Stimulated activated CD8-positive, alpha-beta memory T cell treated with anti-CD3 and anti-CD28 coated beads, Interleukin-7, amount 100 ng/mL, for 48 hours (primary cell): ENCODE measurements at places on chromosomes 16 and 17.

DNA sequence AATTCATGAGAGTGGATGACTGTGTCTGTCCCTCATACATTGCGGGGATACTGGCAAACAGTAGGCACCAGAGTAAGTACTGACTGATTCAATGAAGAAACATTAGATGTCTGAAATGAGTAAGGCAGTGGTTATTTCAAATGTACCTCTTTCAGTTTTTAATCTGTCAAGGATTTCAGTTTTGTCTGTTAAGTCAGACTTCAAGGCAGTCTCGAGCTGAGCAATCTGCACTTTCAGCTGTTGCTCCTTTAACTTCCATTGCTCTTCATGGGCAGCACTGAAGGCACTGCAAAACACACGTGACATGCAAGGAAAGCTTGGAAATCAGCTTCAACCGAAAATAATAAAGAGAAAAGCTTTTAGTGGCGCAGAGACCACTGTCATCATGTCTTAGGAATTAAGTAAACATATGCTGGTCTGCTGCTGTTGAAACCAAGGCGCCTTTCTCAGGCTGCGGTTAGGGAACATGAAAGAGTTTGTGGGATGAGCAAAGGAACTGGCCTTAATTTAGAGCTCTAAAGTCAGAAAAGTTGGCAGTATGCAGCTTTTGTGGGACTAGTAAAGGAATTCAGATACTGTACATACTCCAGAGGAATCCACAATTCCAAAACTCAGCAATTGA, 38.8 kb downstream of the RPGRIP1L start:
- no peak for DNase-seq

- no peak for DNase-seq
Measured at GRCh38 chr16:11913425-11914079, 2.2 kb downstream of the GSPT1 start.

GRCh38 chr17:30378241-30378824, 394 bp upstream of the CPD start:
- DNase-seq = no peak

- DNase-seq = no peak
Measured at GRCh38 chr16:15573274-15573895, 69.6 kb downstream of the MARF1 start.

DNA sequence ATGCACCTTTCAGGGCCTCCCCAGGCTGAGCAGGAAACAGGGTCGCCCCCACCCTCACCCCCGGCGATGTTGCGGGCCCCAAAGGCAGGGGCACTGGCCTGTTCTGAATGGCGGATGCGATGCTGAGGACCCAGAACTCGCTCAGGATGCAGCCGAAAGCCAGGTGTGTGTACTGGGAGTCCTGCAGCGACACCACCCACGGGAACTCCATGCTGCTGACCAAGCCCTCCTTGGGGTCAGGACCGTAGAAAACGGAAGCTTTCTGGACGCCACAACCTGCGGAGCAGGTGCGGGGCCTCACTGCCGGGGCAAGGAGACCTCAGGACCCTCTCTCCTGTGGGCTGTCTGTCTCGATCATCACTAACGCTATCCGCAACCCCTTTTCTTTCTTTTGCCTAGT, 4.0 kb downstream of the PRSS54 start:
- no peak for DNase-seq

DNA sequence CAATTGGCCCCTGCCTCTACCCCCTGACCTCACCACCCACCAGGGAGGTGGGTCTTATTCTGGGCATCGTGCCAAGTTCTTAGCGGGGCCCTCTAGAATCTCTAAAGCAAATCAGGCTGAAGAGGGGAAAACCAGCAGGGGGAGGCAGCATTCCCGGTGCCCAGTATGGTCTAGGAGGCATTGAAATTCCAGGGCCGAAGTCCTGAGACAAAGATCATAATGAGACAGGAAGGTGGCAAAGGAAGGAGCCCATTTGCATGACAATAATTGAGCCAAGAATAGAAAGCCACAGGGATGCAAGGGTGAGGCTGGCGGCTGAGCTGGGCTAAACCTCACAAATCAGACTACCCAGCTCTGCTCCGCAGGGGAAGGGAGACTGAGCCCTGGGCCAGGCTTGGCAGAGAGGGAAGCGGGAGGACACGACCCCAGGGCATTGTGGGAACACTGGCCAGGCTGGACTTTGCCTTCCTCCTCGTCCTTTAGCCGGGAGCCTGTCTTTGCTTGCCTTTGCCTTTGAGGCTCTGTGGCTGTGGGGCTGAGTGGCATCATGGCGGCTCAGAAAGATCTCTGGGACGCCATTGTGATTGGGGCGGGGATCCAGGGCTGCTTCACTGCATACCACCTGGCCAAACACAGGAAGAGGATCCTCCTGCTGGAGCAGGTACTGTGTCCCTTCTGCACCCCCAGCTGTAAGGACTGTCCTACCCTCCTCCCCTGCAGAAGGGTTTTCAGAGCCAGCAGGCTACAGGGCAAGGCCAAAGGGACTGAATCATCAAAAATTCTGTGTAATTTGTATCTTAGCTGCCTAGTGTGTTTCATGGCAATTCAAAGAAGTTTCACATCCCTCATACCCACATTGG, at the start of gene PIPOX:
Gene PIPOX (plus strand): TSS at position 463 of the 860 bp plus-strand sequence. CDS start 85 bp downstream, at position 548.
- DNase-seq = no peak

DNA sequence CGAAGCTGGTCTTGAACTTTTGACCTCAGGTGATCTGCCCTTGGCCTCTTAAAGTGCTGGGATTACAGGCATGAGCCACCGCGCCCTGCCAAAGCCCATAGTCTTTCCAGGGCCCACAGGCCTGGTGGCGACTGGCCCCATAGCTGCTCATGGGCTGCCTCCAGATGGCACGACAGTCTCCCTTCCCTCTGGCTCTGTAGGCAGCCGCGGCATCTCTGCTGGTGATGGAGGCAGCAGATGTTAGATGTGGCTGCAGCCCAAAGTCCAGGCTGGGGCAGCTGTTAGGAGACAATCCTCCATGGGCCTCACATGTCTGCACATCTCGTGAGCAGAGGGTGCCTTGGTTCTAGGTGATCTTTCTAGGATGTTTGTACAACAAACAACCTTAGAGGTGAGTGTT, 69.7 kb upstream of the DNAJA2 start:
- DNase-seq = no peak

GRCh38 chr16:12942861-12943260, 41.5 kb downstream of the SHISA9 start:
- no peak for DNase-seq

GRCh38 chr16:85571563-85571812, 41.6 kb upstream of the GSE1 start:
- DNase-seq = no peak

DNA sequence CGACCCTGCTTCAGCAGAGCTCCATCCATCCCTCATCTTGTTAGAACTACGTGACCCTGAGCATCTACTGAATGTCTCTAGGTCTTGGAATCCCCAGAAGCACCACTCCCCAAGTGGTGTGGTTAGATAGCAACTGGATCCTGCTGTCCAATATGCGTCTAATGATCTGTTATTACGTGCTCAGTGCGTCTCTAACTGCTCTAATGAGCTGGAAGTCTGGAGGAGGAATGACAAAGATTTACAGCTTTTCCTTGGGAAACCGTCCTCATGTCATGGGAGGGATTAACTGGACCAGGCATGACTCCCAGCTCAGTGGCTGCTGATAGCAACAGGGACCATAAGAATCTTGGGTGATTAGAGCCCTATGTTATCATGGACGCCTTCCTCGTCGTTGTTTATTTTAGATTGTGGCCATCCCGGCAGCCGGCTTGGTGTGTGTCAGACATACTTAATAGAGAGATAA, 150.9 kb downstream of the HS3ST3B1 start:
- no peak for DNase-seq

GRCh38 chr17:6508519-6509030, 47.8 kb downstream of the PITPNM3 start:
- DNase-seq = no peak

GRCh38 chr17:43368740-43369506, 29.9 kb upstream of the ARL4D start:
- DNase-seq = peak; percentile 57

- no peak for DNase-seq
Measured at GRCh38 chr17:73713136-73713535, 68.9 kb upstream of the SDK2 start.

DNA sequence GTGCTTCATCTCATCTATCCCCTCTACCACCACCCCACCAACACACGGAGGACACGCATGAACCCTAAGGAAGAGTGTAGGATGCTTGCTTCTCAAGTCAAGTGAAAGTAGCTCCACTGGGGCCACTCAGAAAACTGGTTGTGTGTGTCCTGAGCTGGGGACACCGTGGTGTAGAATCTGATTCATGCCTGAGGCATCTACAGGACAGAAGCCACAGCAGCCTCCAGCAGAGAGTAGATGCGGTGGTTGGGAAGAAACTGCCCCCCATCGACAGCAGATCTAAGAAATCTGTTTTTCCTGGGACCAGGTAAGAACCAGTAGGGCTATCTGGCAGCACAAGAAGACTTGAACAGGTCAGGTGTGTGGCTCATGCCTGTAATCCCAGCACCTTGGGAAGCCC, 51.9 kb upstream of the HLF start:
- DNase-seq = no peak

DNA sequence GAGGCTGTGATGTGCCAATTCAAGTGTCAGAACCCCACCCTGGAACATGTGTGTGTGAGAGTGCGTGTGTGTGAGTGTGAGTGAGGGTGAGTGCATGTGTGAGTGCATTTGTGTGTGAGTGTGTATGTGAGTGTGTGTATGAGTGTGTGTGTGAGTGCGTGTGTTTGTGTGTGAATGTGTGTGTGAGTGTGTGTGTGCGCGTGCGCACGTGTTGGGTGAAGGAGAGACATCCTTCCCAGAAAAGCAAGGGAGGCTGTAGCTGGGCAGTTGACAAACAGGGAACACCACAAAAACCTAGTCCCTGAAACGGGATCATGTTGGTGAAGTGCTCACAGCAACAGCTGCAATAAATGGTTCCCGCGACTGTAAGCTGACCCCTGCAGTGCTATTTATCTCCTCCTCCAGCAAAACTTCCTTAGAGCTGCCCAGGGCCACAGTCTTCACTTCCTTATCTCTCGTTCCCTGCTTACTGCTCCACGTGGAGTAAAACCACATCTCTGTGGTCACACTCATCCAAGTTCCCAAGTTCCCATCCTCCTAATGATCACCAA, 40.1 kb upstream of the RPL38 start:
- no peak for DNase-seq

- peak; percentile 43 for DNase-seq
Measured at GRCh38 chr16:1379304-1380076, 27.8 kb downstream of the GNPTG start.
